ENCODE measurements at places on chromosomes 2 and 18.

DNA sequence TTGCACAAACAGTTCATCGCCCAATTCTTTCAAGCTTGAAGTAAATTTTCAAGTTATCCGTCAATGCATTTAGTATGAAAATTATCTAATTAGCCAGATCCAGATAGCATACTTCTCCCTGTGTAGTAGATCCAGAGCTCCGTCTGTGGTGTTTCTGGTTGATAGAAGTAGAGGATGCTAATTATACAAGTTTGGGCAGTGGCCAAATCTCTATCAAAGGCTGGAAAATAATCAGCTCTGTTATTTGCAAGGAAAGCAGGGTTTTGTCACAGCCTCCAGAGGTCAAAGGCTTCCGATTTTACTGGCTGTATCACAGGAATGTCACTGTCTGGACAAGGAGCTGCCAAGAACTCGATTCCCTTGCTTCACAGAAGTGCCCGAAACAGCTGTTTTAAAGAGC is 28.6 kb downstream of the LRRC30 start:
- DNase-seq, result no peak

- no peak for DNase-seq
Measured at GRCh38 chr18:10687161-10687925, 161.5 kb downstream of the NAPG start.

- no peak for DNase-seq
Measured at GRCh38 chr18:76715012-76715610, 107.2 kb upstream of the ZNF236 start.

DNA sequence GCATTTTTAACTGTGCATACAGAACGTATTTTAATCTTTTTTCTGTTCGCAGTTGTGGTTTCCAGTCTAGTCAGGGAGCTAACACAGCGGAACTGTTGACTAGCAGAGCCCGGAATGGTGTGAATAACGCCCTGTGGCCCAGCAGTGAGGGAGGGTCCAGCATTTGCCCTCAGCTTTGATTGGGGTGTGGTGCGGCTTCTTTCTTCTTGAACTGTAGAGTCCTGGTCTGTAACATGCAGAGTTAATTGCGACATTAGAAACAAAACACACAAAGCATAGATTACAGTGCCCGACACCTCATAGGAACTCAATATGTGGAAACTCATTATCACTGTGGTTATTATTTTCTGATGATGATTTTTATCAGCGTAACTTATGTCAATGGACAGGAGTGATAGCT is 253.6 kb downstream of the SOX11 start:
- DNase-seq, result no peak

DNA sequence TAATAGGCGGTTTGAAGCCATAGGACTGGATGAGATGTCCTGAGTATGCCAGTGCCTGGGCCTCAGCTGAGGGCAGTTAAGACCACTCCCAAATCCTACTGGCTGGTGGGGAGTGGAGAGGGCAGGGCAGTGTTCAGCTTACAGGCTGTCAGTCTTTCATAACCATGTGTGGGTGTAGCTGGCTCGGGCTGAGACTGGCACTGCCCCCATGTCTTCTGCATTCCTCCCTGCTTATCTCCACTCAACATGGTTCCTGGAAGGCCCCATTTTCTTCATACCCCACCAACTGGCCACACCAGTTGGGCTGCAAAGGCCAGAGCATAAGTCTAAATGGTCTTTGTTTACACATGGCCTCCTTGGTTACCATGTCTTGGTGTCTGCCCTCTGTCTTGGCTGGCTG is 17.2 kb upstream of the IL37 start:
- DNase-seq, result no peak

GRCh38 chr2:139281124-139281523 is 500.9 kb upstream of the NXPH2 start:
- DNase-seq, result no peak

DNA sequence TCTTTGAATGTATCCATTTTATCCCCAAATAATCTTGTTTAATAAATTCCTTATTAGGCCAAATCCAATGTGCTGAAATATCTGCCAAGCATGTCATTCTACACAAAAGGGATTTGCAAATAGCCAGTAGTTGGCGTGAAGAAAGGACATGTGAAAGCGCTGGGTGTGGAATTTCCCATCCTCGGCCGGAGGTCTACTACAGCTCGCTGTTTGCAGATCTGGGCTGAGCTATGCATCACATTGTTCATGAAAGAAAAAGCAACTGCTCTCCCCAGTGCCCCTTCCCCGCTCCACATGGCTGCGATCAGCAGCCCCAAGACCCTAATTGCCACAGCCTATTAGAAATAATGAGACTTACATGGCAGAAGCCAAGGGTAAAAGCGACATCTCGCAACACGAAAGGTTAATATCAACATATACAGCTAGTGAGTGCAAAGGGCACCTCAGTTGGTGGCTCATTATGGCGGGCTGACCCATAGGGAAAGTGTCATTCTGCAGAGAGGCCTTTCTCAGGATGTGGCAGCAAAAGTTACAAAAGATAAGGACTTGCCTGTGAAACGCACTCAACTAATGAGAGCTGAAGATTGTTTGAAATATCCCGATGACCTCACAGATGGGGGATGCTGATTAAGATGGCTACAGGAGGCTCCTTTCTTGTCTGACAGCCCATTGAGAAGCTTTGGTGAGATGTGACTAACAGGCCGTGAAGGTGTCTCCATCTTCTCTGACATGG is 126.9 kb upstream of the CYP1B1 start:
- DNase-seq, result no peak

GRCh38 chr2:1623906-1624445 is 120.3 kb downstream of the PXDN start:
- no peak for DNase-seq

- DNase-seq, result no peak
Measured at GRCh38 chr2:236848501-236848900, 237.2 kb upstream of the COPS8 start.

DNA sequence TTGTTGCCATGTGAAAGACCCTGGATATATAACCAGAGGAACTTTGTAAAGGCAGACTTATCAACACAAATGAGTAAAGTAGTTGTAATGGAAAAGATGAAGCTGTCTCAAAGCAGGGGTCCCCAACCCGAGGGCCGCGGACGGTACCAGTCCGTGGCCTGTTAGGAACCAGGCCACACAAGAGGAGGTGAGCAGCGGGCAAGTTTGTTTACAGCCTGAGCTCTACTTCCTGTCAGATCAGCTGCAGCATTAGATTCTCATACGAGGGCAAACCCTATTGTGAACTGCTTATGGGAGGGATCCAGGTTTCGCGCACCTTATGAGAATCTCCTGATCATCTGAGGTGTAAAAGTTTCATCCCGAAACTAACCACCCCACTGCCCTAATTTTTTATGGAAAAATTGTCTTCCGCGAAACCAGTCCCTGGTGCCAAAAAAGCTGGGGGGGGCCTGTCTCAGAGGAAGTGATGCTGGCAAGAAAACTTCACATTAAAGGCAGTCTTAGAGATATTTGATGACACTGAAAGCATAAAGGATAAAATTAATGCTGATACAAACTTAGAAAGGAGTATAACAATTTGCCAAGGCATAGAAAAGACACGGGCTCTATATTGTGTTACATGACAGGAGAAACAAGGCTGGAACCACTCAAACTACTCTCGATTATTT is 57.5 kb upstream of the MSTN start:
- no peak for DNase-seq

GRCh38 chr2:175152242-175152641 is 15.8 kb downstream of the ATF2 start:
- DNase-seq, result no peak

DNA sequence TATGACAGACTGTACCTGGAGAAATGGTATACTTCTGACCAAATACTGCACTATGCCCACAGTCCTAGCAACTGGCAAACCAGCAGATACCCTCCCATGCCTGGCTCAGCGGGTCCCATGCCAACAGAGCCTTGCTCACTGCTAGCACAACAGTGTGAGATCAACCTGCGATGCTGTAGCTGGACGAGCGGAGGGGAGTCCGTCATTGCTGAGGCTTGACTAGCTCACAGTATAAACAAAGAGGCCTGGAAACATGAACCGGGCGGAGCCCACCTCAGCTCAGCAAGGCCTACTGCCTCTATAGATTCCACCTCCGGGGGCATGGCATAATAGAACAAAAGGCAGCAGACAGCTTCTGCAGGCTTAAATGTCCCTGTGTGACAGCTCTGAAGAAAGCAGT is 93.2 kb upstream of the CAB39 start:
- DNase-seq, result no peak

GRCh38 chr18:24949908-24950307 is 402.1 kb downstream of the ZNF521 start:
- DNase-seq, result no peak

DNA sequence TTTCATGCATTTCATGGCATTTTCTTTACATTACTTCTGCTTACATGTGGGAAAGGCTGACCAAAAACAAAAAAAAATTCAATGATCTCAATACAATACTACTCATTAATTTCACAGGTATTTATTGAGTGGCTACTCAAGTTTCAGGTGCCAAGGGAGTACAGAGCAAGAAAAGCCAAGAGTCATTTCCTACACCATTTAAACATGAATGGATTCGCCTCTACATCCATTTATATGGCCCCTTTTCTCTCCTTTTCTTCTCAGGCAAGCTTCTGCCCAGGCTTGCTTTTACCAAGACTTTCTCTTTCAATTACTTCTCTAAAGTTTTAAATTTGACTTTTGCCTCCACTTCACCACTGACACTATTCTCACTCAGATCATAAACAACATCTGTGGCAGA is 1603.1 kb upstream of the CELF4 start:
- no peak for DNase-seq

DNA sequence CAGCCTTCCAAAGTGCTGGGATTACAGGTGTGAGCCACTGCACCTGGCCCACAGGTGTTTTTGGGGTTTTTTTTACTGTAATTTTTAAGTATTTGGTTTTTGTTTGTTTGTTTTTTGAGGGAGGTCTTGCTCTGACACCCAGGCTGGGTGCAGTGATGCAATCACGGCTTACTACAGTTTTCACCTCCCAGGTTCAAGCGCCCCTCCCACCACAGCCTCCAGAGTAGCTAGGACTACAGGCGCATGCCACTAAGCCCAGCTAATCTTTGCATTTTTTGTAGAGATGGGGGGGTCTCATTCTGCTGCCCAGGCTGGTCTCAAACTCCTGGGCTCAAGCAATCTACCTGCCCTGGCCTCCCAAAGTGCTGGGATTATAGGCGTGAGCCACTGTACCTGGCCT is 7.3 kb upstream of the SLC11A1 start:
- DNase-seq, result no peak

DNA sequence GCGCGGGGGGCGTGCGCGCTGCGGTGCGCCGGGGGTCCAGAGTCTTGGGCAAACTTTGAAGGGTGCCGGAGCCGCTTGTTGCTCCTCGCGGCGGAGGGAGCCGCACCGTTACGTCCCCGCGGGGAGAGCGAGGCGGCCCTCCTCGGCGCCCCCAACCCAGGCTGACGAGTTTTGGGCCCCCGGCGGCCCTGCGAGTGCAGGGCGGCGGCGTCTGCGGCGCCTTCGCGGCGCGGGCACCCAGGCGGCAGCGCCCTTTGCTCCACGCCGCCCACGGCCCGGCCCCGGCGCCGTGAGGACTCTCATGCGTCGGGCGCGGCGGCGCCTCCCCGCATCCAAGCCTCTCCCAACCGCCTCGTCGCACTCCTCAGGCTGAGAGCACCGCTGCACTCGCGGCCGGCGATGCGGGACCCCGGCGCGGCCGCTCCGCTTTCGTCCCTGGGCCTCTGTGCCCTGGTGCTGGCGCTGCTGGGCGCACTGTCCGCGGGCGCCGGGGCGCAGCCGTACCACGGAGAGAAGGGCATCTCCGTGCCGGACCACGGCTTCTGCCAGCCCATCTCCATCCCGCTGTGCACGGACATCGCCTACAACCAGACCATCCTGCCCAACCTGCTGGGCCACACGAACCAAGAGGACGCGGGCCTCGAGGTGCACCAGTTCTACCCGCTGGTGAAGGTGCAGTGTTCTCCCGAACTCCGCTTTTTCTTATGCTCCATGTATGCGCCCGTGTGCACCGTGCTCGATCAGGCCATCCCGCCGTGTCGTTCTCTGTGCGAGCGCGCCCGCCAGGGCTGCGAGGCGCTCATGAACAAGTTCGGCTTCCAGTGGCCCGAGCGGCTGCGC is 814 bp downstream of the FZD7 start:
- no peak for DNase-seq

DNA sequence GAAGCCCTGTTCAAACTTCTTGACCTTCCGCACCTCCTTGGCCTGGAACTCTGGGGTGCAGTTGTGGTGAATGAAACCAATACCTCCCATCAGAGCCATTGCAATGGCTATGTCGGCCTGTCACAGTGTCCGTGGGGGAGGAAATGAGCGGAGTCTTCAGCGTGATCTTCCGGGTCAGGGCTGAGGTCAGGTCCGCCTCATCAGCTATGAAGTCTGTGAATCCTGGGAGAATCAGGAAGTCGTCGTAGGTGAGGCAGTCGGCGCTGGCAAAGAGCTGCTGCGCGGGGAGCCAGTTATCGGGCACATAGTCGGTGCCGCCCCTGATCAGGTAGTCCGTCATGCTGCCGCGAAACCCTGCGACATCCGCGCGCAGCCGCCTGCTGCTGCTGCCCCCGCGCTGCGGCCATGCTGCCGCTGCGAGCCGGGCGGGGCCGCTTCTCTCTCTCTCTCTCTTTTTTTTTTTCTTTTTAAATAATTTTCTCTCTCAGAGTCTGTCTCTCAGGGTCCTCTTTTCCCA is 154.1 kb upstream of the ZSWIM2 start:
- no peak for DNase-seq

- no peak for DNase-seq
Measured at GRCh38 chr2:152176113-152176714, 651 bp upstream of the STAM2 start.

- no peak for DNase-seq
Measured at GRCh38 chr18:5073026-5073944, 123.8 kb downstream of the AKAIN1 start.

GRCh38 chr2:37609782-37610181 is 61.7 kb downstream of the CDC42EP3 start:
- DNase-seq, result no peak

DNA sequence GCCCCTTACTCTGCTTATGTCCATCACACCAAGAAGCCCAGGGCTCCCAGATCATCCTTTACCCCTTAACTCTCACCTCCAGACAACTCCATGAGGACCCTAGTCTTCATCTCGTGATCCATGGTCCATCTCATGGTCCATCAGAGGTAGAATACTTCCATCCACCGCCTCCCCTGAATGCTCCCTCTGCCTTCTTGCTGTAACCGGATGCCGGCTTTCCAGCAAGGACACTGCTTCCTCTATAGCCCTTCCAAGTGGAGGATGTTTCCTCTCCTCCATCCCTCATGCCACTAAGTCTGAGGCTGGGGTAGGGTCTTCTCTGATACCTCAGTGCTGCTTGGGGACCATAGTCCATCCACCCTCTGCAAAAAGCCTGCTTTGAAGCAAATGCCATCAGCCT is 118.6 kb upstream of the SIX2 start:
- DNase-seq, result no peak

Measured in GOT3 (cell line).